LoVo (cell line): ENCODE measurements at places on chromosomes 6 and 20.

DNA sequence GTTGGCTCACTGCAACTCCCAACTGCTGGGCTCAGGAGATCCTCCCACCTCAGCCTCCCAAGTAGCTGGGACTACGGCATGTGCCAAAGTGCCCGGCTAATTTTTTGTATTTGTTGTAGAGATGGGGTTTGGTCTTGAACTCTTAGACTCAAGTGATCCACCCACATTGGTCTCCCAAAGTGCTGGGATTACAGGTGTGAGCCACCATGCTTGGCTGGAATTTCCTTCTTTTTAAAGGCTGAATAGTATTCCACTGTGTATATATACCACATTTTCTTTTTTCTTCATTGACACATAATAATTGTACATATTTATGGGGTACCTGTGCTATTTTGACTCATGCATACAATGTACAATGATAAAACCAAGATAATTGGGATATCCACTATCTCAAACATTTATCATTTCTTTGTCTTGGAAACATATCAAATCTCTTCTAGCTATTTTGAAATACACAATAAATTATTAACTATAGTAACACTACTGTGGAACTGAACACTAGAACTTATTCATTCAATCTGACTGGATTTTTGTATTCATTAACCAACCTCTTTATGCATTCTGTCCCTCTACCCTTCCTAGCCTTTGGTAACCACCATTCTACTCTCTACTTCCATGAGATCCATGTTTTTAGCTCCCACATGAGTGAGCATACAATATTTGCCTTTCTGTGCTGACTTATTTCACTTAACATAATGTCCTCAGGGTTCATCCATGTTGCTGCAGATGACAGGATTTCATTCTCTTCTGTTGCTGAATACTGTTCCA is 7.8 kb downstream of the MDC1 start:
- DNase-seq = no peak

DNA sequence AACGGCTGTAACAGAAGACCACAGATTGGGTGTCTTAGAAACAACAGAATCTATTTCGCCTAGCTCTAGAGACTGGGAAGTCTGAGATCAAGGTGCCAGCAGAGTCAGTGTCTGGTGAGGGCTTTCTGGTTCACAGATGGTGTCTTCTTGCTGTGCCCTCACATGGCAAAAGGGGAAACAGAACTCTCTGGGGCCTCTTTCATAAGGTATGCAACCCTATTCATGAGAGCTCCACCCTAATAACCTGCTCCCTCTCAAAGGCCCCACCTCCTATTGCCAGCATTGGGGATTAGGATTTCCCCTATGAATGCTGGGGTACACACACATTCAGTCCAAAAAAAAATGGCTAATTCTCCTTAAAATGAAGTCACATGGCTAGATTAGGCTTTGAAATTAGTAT is 10.0 kb downstream of the TXNDC5 start:
- DNase-seq = no peak

GRCh38 chr20:58147628-58148370 is 80.7 kb downstream of the ANKRD60 start:
- DNase-seq = no peak

DNA sequence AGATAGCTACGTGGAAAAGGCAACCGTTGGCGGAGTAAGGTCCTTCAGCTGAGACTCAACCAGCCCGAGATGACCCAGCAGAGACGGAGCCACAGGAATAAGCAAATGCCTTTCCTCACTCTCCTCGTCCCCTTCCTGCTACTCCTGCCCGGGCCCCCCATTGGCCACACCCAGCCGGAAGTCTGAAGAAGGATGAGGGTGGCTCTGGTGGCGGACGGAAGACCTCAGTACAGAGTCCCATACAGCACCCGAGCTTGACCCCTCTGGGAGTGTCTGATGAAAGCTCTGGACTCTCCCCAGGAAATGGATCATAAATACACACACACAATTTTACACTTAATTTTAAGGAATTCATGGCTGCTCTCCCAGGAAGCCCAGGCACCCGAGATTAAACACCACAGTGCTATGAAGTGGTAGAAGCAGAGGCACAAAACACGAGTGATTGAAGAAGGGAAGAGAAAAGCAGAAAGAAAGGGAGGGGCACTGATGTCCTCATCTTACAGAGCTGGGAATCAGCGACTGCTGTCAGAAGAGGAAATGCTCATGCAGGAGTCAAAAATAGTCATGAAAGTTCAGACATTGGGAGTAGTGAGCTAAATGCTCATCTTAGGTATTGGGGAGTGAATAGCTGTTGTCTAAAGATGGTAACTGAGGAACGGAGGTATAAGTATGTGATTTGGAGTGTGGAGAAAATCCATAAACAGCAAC is 125.6 kb downstream of the BANF2 start:
- DNase-seq = no peak

DNA sequence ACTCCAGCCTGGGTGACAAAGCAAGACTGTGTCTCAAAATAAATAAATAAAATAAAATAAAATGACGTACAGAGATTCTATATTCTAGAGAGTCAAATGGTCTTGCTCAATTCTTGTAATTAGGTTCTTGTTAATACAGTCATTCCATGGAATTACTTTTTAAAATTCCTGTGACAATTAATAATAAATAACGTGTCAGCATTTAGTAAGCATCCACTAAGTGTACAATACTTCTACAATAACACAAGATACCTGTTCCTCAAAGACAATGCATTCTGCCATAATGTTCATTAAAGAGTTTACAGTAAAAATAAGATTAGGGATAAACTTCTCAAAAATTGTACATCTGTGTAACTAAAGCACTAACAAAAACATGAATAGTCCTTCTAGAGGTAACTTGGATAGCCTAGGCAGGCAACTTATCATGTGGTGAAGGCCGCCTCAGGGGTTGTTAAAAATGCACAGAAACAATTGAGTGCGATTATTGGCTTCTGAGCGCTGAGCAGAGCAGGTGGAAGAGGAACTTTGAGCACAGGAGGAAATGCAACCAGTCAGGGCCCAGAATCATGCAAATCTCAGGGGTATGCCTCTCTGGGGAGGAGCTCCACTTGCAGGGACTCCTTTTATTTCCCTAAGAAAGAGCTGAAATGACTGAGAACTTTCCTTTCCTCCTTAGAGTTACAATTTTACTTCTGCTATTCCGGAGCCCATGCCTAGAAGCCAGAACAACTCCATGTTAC is 37.1 kb downstream of the QRSL1 start:
- DNase-seq = no peak
